Germinal center (tissue), 1 donor: ENCODE measurements at places on chromosomes 1 and 21.

DNA sequence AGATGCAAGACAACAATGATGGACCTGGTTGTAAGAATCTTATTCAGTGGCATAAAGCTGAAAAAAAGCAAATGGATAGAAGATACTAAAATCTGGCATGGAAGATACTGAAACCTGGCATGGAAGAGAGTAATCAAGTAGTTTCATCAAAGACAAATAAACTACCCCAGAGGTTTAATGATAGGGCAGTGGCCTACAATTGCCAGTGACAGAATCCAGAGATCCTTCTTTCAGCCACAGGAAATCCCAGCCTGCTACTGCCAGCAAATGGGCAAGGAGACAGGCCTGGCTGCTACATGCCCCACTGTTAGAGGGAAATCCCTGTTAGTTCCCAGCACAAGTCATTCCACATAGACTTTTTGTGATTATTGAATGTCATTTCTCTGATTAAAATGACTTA is 409.4 kb downstream of the VAV3 start:
- no peak for DNase-seq

GRCh38 chr1:202585590-202585933 is 124.7 kb downstream of the SYT2 start:
- DNase-seq, result no peak

GRCh38 chr1:205604059-205604458 is 27.8 kb downstream of the ELK4 start:
- DNase-seq, result no peak

DNA sequence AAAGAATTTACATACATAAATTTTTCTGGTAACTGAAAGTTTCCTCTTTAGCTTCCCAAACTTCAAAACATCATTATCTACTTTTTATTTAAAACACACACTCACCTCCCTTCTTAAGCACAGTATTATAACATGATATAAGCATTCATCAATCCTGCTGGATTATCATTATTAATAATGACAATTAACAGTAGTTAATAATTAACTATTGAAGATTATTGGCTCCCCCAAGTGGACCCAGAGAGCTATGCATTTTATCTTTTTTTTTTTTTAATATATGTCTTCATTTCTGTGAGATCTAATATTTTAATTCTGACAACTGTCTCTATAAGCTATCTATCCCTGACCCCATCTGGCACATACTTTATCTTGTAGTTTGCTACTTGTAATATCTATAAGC is 252.1 kb upstream of the CACYBP start:
- no peak for DNase-seq

DNA sequence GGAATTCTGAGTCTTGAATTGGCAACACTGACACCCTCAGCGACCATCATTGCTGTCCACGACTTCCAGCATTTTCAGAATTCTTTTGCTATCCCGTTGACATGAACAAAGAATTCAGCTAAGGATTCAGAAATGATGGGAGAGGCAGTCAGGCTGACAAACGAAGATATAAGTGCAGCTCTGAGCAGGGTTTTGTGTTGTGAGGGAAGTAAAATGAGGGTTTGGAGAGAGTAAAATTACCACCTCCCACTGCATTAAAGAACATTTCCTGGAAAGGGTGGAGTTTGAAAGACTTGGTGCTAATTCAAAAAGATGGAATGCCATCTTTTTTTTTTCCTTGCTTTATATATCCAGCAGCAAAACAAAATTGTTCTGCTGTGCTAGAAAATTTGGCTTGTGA is 4.9 kb upstream of the ELK4 start:
- no peak for DNase-seq

GRCh38 chr1:169601096-169601881 is 15.0 kb upstream of the F5 start:
- peak; percentile 9 for DNase-seq

- DNase-seq, result peak; percentile 79
Observed at GRCh38 chr1:52636721-52637695, 4.0 kb downstream of the SHISAL2A start.

DNA sequence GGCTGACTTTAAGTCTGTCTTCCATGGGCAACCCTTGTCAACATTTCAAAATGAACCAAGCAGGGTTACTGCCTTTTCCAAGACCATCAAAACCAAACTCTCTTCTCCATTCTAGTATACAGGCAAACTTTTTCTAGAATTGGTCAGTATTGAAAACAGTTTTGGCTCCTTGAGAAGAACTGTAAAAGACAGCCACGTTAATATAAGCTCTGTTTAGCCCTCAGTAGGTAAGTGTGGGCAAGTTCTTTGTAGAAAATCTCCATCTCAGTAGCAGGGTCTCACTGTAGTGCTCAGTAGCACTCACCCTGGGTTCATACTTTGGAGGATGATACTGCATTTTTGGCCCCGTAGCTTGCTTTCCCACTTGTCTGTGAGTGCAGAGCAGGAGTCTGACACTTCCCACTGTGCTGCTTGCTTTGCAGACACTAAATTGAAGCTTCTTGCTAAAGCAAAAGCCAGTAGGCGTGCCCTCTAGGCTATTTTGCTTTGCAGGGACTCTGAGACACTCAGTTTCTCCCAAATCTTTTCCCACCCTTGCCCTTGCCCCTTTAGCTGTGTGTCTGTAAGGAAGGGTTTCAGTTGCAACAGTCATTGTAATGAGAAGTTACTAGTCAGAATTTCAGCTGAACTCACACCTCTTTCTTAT is 34.3 kb upstream of the CACYBP start:
- no peak for DNase-seq

DNA sequence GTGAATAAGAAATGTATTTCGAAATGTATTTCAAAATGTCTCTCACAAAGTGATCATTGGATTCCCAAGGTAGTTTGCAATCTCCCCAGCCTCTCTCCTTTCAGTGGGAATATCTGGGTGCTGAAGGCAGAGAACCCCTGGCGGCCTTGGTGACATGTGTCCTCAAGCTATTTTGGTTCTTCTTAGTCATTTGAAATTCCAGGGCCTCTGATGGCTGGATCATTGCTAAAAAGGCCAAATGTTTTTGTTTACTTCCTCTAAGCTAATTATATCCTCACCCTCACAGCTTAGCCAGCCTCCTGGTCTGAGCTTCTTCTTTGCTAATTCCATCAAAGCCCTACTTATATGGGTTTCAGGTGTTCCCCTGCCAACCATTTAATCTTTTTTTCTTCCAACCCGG is 71.2 kb downstream of the LRRC40 start:
- no peak for DNase-seq

DNA sequence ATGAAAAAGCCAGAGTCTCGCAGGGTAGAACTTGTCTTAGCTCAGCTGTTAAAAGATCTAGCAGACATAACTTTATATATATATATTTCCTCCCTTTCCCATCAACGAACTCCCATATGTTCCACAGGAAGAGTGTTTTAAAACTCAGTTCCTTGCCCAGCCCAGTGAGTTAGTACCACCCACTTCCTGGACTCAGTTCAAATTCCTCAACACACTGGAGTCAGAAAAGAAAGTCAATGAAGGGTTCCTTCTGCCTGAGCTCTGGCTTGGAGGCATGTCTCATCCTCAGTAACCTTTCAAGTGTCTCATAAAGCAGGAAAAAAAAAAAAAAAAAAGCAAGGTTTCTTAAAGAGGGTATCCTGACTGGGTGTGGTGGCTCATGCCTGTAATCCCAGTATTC is 15.6 kb downstream of the TPM3 start:
- DNase-seq, result no peak

GRCh38 chr1:47572731-47573430 is 135.0 kb downstream of the FOXD2 start:
- DNase-seq, result no peak

DNA sequence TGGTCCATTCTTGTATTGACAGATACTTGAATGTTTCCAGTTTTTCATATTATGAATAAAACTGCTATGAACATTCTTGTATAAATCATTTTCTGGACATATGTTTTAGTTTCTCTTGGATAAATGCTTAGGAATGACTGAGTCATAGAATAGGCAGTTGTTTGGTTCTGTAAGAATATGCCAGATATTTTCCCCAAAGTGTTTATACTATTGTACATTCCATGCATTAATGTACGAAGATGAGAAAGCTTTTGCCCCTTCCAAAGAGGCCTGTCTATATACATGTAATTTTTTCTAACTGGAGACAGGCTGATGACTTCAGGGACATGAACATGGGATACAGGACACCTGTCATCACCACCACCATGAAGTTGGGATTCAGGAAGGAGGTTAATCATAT is 11.3 kb downstream of the NBPF3 start:
- DNase-seq, result no peak

DNA sequence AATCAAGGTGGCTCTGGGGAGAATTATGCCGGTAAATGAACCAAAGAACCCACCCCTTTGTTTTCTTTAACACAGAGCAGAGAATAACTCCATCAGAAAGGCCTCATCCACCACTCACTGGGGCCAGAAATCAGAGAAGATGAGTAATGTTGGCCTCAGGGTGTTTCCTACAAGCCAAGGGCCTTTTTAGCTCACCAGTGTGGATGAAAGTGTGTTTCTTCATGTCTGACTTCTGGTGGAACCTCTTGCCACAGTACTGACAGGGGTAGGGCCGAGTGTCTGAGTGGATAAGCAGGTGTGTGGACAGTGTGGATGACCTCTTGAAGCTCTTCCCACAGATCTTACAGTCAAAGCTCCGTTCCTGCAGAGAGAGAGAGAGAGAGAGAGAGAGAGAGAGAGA is 8.3 kb downstream of the GFI1 start:
- DNase-seq, result no peak

GRCh38 chr1:119929643-119930315 is 33.5 kb upstream of the ADAM30 start:
- no peak for DNase-seq

DNA sequence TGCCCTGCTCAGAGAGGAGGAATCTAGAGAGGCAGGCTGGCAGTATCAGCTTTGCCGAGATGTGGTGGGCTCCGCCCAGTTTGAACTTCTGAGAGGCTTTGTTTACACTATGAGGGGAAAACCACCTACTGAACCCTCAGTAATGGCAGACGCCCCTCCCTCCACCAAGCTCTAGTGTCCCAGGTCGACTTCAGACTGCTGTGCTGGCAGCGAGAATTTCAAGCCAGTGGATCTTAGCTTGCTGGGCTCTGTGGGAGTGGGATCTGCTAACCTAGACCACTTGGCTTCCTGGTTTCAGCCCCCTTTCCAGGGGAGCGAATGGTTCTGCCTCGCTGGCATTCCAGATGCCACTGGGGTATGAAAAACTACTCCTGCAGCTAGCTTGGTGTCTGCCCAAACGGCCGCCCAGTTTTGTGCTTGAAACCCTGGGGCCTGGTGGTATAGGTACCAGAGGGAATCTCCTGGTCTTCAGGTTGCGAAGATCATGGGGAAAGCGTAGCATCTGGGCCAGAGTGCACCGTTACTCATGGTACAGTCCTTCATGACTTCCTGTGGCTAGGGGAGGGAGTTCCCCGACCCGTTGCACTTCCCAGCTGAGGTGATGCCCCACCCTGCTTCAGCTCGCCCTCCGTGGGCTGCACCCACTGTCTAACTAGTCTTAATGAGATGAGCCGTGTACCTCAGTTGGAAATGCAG is 43.6 kb downstream of the C21orf91 start:
- DNase-seq, result no peak
